ENCODE measurements at places on chromosomes 7 and 10.

- no peaks in the 10 kb centered on the region for H3K36me3 ChIP-seq
- H3K4me3 ChIP-seq: peak within 1 kb of the TSS; percentile 97
- H3K4me1 ChIP-seq: peaks cover 10% of the 10 kb centered on the region
- DNase-seq: peak; percentile 84
- no peaks in the 10 kb centered on the region for H3K27me3 ChIP-seq
Observed at GRCh38 chr10:21525367-21526187, at the start of gene SKIDA1. Gene SKIDA1 (minus strand): TSS chr10:21525682. CDS start chr10:21517822, 7,860 bp downstream.

DNA sequence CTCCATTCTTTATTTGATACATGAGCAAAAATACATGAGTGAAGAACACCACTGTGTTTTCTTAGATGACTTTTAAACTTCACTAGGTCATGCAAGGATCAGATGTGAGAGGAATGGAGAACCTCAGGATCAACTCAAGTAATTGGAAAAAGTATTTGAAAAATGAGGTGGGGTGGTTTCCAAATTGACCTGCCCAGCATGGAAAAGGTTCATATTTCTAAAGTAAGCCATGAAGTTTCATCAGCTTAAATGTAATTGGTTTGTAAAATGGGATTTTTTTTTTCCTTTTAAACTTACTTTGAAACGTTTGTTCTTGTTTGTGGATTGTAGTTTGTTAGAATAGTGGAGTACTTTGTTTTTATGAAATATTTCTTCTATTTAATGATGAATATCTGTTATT is 134.8 kb downstream of the MLLT10 start:
- no peak overlapping the region for H3K27ac ChIP-seq
- peaks cover 46% of the 10 kb centered on the region for H3K36me3 ChIP-seq
- H3K4me1 ChIP-seq: peaks cover 5% of the 10 kb centered on the region
- H3K27me3 ChIP-seq: no peaks in the 10 kb centered on the region
- no peak for DNase-seq

- no peaks in the 10 kb centered on the region for H3K27me3 ChIP-seq
- no peak overlapping the region for H3K27ac ChIP-seq
- no peak for DNase-seq
- H3K4me1 ChIP-seq: no peaks in the 10 kb centered on the region
Observed at GRCh38 chr10:24215603-24216002, 6.7 kb downstream of the KIAA1217 start.

DNA sequence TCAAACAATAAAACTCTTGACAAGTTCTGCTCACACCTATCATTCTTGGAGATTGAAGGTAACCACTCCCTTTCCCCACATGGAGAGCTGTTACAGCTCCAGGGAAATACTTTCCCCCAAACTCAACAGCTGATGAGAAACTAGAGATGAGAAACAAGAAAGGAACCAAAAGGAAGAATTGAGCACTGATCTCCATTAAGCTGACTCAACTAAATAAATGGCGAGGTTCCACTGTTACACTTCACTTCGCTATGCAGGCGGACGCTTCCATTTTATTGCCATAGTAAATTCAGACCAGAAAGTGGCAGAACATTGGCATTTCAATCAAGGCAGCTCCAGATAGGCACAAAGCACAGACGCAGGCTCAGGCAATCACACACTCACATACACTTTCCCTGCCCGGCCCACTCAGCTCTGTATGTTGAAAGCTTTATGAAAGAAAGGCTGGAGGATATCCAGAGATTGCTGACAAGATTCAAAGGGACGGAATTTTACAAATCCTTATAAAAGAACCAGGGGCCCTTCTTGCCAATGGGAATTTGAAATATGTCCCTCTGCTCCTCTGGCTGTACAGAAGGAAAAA is 11.5 kb upstream of the YAE1 start:
- no peak for DNase-seq
- H3K36me3 ChIP-seq: no peaks in the 10 kb centered on the region
- peaks cover 5% of the 10 kb centered on the region for H3K4me1 ChIP-seq
- H3K27ac ChIP-seq: no peak overlapping the region
- H3K27me3 ChIP-seq: peaks cover 48% of the 10 kb centered on the region
- no peak overlapping the region for H3K4me3 ChIP-seq
